ENCODE measurements at places on chromosomes 1 and 21. TPM values are rescaled to one million over a fixed set of nuclear protein-coding genes. Genes with fewer than 3 reads are reported as not detected.

- DNase-seq = no peak
Measured at GRCh38 chr1:86713477-86713876, 9.1 kb downstream of the SH3GLB1 start.

GRCh38 chr1:87812871-87813577 lies 484.3 kb downstream of the LMO4 start:
- DNase-seq = no peak

GRCh38 chr1:228020686-228021354 lies 14.0 kb downstream of the WNT3A start:
- no peak for DNase-seq

DNA sequence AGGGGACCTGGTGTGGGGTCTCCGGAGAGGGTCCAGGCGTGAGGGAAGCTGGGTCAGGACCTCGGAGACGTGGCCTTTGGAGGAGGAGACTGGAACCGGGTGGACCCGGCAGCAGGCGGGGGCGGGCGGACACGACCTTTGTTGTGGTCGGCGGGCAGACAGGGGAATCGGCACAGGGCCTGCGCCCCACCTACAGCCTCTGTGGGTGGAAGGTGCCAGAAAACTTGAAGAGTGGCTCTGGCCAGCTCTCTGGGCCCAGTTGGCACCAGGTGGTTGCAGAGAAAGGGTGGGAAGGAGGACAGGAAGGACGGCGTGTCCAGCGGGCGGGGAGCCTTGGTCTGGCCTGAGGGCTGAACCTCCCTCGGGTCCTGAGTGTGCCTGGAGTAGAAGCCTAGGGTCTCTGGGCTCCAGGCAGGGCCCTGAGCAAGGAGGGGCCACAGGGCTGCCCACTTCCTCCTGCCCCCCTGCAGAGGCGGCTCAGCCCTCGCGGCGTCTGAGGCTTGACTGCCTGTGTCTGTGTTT lies 7.7 kb upstream of the TTLL10 start:
- no peak for DNase-seq

GRCh38 chr1:170351366-170351946 lies 180.5 kb upstream of the GORAB start:
- no peak for DNase-seq

- no peak for DNase-seq
Measured at GRCh38 chr1:12453400-12454343, 164.3 kb downstream of the DHRS3 start.

DNA sequence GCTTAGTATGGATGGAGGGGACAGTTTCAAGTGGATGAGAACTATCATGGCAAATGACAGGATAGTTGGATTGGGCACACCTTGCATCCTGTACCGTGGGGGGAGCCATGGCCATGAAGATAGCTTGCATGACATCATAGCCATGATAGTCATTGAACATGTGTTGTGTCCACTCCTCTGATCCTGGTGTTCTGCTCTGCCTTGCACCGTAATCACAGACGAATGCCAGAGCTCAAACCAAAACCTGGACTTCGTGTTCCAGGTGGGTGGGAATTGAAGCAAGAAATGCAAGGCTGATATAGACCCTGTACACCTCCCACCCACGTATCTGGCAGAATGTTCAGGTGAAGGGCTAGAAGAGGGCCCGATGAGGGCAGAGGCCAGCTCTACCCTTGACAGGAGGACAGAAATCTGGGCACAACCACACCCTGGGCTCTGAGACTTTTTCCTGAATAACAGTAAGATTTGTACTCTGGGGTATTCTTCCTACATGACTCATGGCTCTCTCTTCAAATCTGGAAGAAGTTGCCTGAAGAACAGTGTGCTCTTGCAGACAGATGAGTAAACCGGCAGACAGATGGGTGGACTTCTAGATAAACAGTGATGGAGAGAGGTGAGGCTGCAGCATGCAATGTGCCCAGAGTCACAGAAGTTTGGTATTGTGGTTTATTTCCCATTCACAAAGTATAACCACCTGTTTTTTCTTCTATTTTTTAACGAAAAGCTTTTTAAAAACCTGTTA lies 45.0 kb downstream of the KCNJ6 start:
- DNase-seq = no peak

DNA sequence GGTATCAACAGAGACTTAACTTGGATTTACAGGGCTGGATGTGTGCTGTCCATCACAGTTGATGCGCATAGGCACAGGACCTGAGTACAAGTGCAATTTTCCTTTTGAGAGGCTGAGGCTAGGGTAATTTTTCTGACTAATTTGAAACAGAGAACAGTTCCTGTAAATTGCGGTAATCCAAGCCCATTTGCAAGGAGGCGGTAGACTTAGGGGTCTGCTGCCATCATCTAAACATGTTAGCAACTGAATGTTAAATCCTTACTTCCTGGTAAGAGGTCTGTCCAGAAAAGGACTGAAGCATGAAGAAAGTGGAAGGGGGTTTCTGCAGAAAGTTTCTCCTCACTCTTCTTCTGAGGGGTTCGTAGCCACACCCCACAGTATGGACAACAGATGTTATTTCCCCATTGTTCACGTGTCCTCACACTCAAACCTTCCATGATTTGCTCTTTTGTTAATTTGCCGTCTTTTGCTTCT lies 23.7 kb upstream of the C1orf198 start:
- no peak for DNase-seq

- no peak for DNase-seq
Measured at GRCh38 chr1:201125019-201125418, 2.0 kb downstream of the ASCL5 start.

DNA sequence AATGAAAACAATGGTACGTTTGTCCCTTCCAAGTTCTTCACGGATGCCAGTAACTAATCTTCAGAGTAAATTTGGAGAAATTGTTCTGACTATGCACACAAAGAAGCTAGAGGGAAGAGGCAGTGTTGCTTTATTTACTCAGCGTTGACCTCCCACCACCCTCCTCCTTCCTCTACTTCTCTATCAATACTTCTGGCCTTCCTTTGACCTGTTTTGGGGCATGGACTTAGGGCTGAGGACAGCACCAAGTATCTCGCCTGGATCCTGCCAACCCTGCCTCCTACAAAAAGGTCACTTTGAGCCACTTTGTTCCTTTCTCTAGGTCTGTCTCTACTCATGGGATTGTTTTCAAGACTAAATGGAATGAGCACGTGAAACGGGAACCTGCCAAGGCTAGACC lies 282.6 kb downstream of the DSCAM start:
- DNase-seq = no peak

GRCh38 chr1:8987881-8988617 lies 38.2 kb downstream of the SLC2A7 start:
- DNase-seq = no peak

DNA sequence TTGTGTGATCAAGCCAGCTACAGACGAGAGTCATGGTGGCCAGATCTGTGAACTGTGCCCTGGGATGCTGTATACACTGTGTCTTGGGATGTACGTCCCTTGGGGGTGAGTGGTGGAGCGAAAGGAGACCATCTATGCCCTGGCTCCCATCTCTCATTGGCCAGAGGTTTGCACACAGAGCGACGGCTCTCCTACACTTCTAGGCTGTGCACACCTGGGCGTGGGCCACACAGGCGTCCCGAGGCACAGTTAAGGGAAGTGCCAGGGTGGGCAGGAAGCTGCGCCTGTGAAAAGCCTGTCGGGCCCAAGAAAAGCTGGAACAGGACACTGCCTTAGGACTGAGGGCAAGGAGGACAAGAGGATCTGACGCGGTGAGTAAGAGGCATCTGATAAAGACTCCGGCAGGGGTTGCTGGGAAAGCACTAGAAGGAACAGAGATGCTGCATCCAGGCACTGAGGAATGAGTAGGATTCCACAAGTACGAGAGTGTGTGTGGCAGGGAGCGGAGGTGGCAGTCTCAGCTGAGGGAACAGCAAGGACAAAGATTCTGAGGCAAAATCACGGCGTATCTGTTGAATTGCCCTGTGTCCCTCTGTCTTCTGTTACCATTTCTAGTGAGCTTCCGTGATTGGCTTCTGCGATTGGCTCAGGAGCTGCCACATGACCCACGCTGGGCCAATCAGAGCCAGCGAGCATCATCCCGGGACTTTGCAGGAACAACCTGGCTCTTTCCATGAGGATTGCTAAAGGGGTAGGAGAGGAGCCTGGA lies 67.9 kb upstream of the ZBTB40 start:
- DNase-seq = no peak

DNA sequence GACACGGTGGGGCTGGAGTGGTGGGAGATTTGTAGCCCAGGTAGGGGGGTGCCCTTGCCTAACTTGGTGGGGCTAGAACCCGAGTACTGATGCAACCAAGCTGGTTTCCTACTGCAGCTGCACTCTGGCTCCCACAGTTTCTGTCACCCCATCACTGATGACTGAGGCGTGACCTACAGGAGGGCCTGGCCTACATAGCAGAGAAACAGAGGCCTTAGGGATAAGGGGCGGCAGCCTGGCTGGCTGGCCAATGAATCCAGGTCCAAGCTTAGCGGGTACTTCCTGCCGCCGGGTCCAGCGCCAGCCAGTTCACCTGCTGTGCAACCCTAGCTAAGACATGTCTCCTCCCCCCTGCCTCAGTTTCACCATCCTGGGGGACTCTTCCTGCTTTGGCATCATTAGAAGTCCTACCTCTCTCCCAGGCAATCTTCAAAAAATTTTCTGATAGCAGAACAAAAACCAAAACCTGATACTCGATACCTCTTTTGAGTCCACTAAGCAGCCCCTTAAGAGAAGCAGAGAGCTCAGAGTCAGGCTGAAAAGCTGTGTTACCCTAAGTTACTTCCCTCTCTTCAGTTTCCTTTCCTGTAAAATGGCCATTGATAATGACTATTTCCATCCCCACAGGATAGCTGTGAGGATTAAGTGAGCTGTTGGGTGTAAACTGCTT lies 27.3 kb upstream of the RNF19B start:
- DNase-seq = no peak

GRCh38 chr1:179817789-179818188 lies 59.8 kb downstream of the TOR1AIP2 start:
- DNase-seq = no peak

DNA sequence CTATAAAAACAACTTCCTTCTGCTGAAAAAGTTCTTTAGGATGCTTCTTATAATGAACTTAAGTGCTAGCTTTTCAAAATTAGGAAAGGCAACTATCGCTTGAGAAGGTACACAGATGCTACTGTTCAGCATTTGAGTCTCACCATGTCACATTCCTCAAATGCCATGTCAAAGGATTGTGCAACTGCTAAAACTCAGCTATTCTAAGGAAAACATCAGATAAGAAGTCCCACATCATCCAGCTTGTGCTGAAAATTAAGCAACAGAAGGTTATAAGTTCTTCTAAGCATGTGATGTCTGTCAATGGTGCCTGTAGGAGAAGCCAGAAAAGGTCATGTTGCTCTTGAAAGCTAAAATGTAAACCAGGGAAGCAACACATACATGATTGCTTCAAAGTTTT lies 36.5 kb downstream of the MCOLN2 start:
- no peak for DNase-seq

- DNase-seq = no peak
Measured at GRCh38 chr1:211653959-211654496, 21.4 kb downstream of the NEK2 start.

DNA sequence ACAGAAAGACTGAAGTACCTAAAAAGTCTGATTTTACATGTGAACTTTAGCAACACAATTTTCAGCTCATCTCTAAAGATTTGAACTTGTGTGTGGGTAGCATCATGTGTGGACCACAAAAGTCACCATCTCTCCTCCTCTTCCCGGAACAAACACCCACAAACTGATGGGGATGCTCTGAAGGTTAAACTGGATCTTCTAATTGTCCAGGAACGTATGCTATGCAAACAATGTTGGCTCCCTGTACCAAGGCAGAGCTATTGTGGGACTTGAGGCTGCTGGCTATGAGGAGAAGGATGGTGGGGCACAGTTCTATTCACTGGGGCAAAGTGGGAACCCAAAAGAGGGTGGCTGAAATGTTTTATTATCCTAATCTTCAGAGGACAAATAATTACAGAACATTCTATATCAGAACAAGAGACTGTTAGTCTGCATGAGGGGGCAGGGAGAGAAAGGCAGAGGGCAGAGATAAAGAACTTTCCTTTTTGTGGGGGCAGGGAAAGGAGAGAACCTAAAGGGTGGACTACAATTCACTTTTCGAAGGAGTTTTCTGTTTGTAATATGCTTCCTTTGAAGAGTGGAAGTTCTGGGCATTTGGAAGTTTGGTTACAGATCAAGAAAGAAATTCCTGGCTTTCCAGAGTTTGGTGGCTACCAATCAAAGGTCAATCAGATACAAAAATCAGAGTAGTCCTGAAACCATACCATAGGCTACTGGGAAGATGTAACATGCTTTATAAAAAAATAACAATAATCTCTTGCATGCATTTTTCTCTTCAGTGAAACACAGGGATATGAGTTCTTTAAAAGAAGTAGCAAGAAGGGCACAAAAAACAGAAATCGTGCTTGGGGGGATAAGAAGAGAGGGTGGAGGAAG lies 62.9 kb downstream of the GADD45A start:
- no peak for DNase-seq

DNA sequence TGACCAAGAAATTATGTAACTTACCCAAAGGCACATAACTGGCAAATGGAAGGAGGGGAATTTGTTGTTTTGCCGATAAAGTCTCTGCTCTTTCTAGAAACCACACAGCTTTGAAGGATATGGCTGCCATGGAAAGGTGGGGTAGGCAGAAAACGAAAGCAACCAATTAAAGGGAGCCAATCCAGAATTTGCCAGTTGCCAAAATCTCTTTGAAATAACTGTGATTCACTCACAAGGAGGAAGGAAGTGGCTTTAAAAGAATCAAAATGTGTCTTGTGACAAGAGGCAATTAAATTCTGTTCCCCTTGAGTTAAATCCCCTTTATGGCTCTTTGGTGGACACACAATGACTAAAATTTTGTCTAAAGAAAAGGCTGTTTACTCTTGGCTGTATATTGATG lies 61.2 kb upstream of the CCDC190 start:
- no peak for DNase-seq

DNA sequence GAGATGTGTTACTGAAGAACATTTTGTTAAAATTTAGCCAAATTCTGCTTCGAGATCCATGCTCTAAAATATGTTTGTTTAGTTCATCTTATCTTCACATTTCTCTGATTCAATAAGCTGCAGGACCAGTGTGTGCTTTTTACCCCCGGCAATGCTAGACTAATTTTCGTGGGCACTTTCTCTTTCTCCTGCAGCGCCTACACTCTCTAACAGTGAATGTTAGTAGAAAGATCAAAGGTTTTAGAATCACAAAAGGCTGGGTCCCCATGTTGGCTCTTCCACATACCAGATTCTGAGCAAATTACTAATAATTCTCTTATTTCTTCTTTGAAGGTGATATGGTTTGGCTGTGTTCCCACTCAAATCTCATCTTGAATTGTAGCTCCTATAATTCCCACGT lies 8.5 kb downstream of the CHML start:
- DNase-seq = no peak

GRCh38 chr1:116972674-116973030 lies 28.9 kb upstream of the CD101 start:
- DNase-seq = no peak

Gene GUCA2B
- total RNA-seq = not detected

Gene KIAA1614
- 5.8 TPM for total RNA-seq

Gene SELP
- 13.1 TPM for total RNA-seq

Gene C1QB
- 26.3 TPM for total RNA-seq

Gene AMPD1
- 1.9 TPM for total RNA-seq

Gene SGIP1
- total RNA-seq = 8.4 TPM

Gene HSD11B1
- total RNA-seq = 1.2 TPM

Gene CFHR3
- 0.48 TPM for total RNA-seq

Gene CROCC
- total RNA-seq = 13.7 TPM

Gene NBPF12
- 17.6 TPM for total RNA-seq

Gene IGSF9
- 1.7 TPM for total RNA-seq

Gene NUF2
- 21.5 TPM for total RNA-seq

Gene COL11A1
- total RNA-seq = 76.5 TPM

Gene CD52
- 3.3 TPM for total RNA-seq

Measured in urinary bladder (tissue), 4 donors.